Sciatic nerve (tissue), 2 donors: ENCODE measurements at places on chromosomes 5 and 9. TPM values are rescaled to one million over a fixed set of nuclear protein-coding genes. Genes with fewer than 3 reads are reported as not detected.

Gene CARD9
- 4.0 TPM for total RNA-seq

DNA sequence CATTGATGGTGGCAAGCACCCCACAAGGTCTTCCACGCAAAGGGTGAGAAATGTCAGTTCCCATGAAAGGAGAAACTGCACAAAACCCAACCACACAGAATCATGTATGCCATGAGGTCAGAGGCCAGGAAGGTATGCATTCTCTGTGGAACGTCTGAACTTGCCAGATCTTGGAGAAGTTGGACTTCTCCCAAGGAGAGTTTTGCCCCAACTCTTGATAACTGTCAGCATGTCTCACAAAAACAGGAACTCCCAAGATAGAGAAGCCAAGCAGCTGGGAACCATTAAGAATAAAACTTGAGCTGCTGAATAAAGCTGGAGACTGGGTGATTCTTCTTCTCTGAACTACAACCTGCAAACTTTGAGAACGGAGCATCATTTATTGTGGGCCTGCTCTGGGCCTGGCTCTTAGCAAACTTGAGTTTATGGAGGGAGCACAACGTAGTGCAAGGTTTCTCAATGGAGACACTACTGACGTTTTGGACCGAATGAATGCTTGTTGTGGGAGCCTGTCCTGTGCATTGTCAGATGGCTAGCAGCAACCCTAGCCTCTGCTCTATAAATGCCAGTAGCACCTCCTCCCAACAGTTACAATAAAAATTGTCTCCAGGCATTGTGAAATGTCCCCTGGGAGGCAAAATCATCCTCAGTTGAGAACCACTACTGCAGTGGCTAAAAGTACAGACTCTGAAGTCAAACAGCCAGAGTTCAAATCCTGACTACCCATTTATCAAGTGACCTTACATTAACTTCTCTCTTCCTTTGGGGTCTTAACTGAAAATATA is 193.5 kb downstream of the ACTL7B start:
- no peak for DNase-seq

DNA sequence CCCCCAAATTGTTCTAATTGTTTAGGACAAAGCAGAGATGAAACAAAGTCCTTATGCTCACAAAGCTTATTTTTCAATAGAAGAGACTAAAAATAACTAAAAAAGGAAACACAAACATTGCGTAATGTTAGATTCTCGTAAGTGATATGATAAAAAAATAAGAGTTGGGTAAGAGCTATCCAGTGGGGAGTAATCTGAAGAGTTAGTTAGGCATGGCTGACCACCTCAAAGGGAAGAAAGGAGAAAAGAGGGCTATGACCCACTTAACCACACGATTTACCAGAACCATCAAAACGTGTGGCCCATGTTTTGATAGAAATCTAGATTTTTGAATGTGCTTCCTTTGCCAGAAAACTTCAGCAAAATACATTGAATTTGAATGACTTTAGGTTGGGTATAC is 1296.8 kb upstream of the NUDT12 start:
- no peak for DNase-seq

- no peak for DNase-seq
Observed at GRCh38 chr5:76855961-76856360, 6.1 kb downstream of the S100Z start.

- no peak for DNase-seq
Observed at GRCh38 chr5:103409013-103409670, 150.6 kb downstream of the MACIR start.
